ENCODE measurements at places on chromosomes 7 and 10.
A peak's percentile ranks its signal among the peaks of the same experiment; 100 is the strongest.

GRCh38 chr7:144713850-144714249, 122.0 kb downstream of the TPK1 start:
- no peak for DNase-seq

DNA sequence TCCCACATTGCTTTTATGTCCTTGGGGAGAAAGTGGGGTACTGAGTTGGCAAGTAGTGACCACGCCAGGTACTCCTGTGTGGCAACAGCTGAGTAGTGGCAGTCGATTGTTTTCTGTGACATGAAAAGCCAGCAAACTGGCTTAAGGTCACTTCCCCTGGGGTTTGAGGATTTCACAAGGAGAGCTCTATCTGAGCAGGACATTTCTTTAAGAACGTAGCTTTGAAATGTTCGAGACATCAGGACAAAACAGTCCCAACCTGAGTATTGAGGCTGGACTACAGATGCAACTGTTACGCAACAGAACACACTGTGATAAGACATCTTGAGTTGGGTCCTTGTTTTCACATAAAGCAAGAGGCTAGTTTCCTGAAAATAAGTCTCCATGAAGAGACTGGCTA, 146.7 kb upstream of the KLF14 start:
- no peak for DNase-seq

DNA sequence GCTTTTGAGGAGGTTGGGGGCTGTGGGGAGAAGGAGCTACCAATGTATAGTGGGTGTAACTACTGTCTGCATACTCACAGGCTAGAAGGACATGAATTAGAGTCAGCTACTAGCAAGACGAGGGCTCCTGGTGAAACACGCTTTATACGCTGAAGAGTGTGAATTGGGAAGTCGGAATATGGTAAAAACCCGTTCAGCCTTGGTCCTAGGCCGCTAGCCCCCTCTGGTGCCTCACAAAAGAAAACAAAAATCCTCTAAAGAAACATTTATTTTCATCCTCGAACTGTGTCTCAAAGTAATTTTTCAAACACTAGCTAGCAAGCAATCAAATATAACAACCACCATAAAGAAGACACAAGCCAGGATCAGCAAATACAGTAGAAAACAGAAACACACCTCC, 338.1 kb upstream of the SEMA3C start:
- DNase-seq: no peak

DNA sequence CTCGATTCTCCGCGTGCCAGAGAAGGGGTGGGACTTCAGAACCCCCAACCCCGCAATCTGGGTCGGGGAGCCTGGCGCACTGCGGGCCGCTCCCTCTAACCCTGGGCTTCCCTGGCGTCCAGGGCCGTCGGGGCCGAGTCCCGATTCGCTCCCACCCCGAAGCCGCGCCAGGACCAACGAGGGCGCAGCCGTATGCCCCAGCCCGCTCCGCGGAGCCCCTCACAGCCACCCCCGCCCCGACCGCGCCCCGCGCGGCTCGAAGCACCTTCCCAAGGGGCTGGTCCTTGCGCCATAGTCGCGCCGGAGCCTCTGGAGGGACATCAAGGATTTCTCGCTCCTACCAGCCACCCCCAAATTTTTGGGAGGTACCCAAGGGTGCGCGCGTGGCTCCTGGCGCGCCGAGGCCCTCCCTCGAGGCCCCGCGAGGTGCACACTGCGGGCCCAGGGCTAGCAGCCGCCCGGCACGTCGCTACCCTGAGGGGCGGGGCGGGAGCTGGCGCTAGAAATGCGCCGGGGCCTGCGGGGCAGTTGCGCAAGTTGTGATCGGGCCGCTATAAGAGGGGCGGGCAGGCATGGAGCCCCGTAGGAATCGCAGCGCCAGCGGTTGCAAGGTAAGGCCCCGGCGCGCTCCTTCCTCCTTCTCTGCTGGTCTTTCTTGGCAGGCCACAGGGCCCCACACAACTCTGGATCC, at the start of gene LEP:
LEP (plus strand) TSS at position 583 of the 691 bp plus-strand sequence. CDS start 10,741 bp downstream, outside the sequence.
- no peak for DNase-seq

DNA sequence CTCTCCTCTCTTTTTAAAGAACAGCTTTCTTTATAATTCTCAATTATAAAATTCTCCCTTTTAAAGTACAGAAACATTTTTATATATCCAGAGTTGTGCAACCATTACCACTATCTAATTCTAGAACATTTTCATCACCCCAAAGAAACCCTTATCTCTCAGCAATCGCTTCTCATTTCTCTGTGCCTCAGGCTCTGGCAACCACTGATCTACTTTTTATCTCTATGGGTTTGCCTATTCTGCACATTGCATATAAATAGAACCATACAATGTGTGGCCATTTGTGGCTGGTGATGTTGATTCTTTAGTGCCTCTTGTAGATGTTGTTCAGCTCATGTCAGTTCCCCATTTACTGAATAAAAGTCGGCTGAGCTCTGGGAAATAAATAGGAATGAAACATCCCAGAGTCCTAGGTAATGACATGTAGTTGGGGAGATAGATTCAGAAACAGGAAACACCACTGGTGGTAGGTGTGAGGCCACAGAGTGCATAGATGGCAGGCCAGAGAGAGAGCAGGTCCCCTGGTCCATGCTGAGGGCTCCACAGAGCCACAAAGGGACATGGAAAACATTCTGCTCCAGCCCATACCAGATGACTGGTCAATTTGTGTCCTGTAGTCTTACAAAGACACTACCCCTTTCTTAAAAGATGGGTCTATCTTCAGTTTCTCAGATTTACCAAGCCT, 126.5 kb downstream of the PLPP4 start:
- DNase-seq: no peak

DNA sequence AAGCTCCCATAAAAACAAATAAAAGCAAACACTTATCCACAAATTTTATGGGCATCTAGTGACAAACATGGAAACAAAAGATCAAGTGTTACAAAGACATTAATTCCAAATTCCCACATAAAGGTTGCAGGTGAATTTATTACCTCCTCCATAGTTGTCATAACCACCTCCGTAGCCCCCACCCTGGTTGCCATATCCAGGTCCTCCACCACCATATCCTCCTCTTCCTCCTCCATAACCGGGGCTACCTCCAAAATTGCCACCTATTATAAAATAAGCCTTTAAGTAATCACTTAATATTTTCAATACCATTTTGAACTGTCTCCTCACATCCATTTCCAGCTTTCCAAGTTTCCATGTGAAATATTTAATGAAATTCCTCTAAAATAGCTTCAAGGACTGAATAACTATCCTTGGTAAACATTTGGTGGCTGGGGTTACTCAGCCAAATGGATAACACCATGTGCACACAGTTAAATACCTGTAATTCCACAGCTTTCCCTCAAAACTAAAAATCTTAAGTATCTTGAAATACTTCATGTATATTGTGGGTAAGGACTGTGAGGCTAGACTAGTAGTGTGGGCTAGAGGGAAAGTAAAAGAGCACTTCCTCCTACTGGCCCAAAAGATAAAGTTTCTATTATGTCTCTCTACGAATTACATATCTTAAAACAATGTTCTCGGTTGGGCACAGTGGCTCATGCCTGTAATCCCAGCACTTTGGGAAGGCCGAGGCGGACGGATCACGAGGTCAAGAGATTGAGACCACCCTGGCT, 6.9 kb downstream of the HNRNPA2B1 start:
- DNase-seq: no peak

DNA sequence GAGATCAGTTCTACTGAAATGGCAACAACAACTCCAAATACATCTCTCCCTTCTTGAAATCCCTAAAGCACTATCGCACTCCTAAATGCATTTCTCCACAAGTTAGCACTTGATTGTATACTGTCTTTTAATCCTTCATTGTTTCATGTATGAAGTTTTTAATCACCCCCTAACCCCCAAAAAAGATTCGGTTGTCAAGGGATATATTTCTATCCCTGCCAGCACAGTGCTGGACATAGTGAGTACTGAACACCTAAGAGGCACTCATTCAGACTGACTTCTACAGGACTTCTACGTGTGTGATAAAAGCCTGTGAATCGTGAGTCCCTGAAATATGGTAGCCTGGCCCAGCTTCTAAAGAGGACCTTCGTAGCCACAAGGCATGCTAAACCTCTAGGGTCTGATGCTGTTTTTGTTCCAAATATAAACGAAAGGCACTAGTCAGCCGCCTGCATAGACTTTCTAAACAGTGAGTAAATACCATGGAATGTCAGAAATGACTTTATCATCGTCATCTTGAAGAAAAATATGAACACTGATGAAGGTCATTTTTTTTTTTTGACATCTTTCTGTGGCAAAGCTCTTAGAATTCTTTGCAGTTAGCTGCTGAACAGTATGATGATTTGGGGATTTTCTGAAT, 14.6 kb upstream of the ZSCAN21 start:
- no peak for DNase-seq

- no peak for DNase-seq
Measured at GRCh38 chr7:139572071-139572470, 48.6 kb downstream of the CLEC2L start.

- no peak for DNase-seq
Measured at GRCh38 chr10:129547608-129548007, 80.6 kb downstream of the MGMT start.

- DNase-seq: no peak
Measured at GRCh38 chr10:43224321-43224720, 42.5 kb downstream of the RASGEF1A start.

DNA sequence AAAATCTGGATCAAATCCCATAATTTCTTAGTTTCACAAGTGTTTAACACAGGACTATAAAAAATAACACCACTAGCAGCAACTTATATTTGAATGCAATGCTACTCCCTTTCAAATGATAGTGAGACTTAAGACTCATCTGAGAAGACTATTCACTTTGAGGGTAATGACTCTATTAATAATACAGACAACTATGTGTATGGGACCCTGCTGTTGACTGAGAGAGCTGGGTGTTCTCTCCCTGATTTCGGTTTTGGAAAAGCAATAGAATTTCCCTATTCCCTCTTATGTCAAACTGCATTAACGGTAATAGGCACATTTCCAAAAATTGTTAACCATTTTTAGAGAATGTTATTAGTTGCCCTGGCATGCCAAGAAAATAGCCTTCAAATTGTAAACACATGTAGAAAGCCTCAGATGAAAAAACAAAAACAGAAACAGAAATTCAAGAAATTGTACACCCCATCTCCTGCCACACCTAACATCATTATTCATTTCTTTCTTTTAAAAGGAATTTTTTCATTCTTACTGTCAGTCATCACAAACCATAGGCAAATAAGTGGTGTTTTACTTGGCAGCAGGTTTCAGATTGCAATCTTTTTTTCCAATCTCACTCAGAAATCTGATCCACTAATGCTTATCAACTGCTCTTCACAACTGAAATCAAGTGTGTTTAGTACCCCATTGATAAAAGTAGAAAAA, 153.7 kb downstream of the TFPI2 start:
- DNase-seq: no peak

DNA sequence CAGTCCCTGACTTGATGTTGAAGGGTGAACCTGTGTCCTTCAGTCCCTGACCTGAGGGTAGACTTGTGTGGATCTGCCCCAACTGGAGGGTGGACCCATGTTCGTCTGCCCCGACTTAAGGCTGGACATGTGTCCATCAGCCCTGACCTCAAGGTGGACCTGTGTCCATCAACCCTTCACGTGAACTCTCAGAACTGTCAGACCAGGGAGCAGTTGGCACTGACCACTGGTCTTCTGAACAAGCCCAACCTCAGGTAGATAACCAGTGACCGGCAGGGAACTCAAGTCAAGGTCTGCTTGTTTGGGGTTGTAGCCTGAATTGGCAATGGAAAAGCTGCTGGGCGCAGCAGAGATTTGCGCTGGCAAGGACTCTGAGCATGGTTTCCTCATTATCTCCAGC, 96.5 kb downstream of the ADCY1 start:
- no peak for DNase-seq

- DNase-seq: no peak
Measured at GRCh38 chr10:76667408-76668370, 969.9 kb downstream of the KCNMA1 start.

GRCh38 chr10:72027498-72027897, 60.9 kb downstream of the SPOCK2 start:
- no peak for DNase-seq

DNA sequence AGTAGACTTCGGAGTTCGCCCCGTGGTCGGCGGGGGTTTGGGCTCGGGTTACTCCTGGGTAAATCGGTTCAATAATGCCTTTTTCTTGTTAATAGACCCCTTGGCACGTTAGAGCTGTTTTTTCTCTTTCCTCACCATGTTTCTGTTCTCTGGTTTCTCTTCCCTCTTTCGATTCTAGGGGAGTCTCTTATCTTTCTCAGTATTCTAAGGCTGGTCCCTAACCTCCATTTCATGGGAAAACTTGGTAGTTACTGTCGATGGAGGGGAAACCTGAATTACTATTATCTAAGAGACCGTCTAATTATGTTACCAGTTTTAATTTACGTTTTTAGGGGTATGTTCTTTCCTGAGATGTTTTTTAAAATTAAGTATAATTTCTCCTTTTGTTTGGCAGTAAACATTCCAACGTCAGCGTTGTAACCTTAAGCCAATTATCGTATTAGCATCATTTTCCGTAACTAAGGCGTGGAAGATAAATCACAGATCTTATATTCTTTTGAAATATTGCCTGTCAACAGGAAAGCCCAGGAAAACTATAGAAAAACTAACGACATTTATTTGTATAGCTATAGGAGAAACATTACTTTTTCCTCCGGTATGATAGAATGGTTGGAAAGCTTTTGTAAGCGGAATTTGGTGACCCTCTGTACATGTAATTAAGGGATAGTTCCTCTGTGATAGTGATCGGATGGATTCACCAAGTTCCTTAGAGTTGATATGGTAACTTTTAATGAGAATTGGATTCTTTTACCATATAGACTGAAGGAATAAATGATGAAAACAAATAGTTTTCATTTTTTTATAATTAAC, 847 bp downstream of the BTAF1 start:
- DNase-seq: no peak

DNA sequence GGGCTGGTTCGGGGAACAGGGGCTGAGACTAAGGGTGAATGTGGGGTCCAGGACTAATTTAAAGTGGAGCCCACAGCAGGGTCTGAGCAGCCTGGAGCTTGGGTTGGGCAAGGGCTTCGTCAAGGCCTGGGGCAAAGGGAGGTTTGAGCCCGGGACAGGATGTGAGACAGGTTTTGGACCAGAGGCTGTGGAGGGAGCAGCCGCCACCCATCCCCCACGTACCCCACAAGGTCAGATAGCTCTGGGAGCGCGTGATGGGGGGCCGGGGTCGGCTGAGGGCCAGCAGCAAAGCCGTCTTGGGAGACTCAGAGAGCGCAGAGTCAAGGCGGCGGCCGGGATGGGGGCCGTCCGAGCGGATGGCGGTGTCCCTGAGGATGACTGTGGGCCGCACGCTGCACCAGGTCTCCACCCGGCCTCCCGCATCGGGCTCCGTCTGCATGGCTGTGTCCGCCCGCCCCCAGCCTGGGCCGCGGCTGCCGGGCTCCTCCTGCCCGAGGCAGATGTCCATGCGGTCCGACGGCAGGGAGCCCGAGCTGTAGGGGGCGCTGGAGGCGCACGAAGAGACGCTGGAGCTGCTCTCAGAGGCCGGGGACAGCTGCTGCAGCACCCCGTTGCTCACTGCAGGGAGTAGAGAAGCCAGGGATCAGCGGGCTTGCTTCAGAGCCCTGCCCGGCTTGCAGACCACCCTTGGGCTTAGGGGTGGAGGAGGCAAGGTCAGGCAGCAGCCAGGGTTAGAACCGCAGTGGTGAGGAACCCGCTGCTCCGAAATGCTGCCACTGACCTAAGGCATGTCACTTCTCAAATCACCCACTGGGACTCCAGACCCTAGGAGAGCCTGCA, 12.1 kb downstream of the PDZD7 start:
- DNase-seq: peak; percentile 69

- no peak for DNase-seq
Measured at GRCh38 chr10:101856626-101857025, 13.0 kb upstream of the KCNIP2 start.

GRCh38 chr7:130421684-130422083, 19.1 kb downstream of the CEP41 start:
- no peak for DNase-seq
